ENCODE measurements at places on chromosomes 16 and 17. TPM values are rescaled to one million over a fixed set of nuclear protein-coding genes. Genes with fewer than 3 reads are reported as not detected.

Gene CCL23
- not detected for total RNA-seq

Gene JMJD6
- 51.3 TPM for total RNA-seq

Gene MYH8
- not detected for total RNA-seq

Gene DPEP3
- total RNA-seq: 0.10 TPM

Gene ITGB4
- total RNA-seq: 0.96 TPM

GRCh38 chr16:85605051-85605911 lies 7.8 kb upstream of the GSE1 start:
- DNase-seq: no peak
- H3K27me3 ChIP-seq: peaks cover 4% of the 10 kb centered on the region
- H3K4me3 ChIP-seq: no peak overlapping the region
- no peaks in the 10 kb centered on the region for H3K36me3 ChIP-seq
- peaks cover 7% of the 10 kb centered on the region for H3K4me1 ChIP-seq

- H3K27ac ChIP-seq: peak overlapping the region; percentile 46
- DNase-seq: peak; percentile 36
- H3K4me3 ChIP-seq: peak overlapping the region; percentile 37
- peaks cover 49% of the 10 kb centered on the region for H3K4me1 ChIP-seq
- no peaks in the 10 kb centered on the region for H3K36me3 ChIP-seq
These were observed 53.1 kb downstream of the CMIP start for GRCh38 chr16:81497690-81498089.

- H3K27ac ChIP-seq: no peak overlapping the region
- H3K36me3 ChIP-seq: no peaks in the 10 kb centered on the region
- no peak overlapping the region for H3K4me3 ChIP-seq
- peaks cover 3% of the 10 kb centered on the region for H3K4me1 ChIP-seq
- H3K27me3 ChIP-seq: no peaks in the 10 kb centered on the region
These were observed 145.6 kb upstream of the RCVRN start for GRCh38 chr17:10050597-10051101.

- no peak for DNase-seq
- no peaks in the 10 kb centered on the region for H3K4me1 ChIP-seq
These were observed 34.5 kb upstream of the USP22 start for GRCh38 chr17:21077281-21077680.

DNA sequence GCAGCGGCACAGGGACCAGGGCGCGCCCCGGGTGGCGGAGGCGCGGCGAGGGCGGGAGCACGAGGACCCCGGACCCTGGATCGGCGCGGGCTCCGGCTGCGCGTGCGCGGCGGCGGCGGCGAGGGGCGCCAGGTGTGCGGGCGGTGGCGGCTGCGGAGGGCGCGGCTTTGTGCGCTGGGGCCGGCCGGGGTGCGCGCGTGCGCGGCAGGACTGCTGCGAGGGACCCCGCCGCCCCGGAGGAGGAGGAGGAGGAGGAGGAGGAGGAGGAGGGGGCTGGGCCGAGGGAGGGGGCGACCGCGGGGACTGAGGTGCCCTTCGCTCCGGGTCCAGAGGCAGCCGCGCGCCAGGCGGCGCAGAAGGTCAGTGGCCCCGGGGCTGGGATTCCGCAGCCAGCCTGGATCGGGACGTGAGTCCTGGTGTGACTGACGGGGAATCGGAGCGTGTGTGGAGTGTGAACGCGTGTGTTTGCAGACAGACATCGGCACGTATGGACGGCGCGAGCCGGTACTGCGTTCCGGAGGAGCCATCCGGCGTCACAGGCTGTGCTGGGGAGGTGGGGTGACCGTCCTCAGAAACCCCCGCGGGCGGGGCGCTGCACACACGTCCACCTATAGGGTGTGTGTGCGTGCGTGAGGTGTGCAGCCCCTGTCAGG lies 19.5 kb upstream of the RAP1GAP2 start:
- H3K27ac ChIP-seq: no peak overlapping the region
- DNase-seq: no peak
- peak overlapping the region; percentile 34 for H3K4me3 ChIP-seq
- H3K27me3 ChIP-seq: peaks cover 61% of the 10 kb centered on the region
- H3K4me1 ChIP-seq: peaks cover 5% of the 10 kb centered on the region

DNA sequence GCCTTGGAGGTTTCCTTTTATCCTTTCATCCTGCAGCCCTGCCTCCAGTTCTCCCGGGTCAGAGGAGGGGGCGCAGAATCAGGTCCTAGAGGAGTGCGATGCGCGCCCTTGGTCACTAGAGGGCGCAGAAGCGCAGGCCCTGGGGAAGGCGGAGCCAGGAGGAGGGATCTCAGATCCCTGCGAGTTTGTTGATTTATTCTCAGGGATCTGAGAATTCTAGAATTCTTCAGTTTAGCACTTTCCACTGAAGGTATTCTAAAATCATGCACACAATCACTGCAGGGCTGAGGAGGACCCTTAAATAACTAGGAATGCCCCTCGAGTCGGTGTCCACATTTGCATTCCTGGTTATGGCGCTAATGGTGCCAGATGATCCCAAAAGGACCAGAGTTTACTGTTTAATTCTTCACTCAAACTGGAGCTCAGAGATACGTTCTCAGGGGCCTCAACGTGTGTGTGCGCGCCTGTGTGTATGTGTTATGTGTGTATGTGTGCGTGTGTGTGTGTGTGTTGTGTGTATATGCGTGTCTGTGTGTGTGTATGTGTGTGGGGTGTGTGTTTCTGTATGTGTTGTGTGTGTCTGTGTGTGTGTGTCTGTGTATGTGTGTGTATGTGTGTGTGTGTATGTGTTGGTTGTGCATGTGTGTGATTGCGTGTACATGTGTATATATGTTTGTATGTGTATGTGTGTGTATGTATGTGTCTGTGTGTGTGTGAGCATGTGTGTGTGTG lies 6.9 kb upstream of the ELAC2 start:
- H3K27ac ChIP-seq: no peak overlapping the region
- H3K4me3 ChIP-seq: no peak overlapping the region
- peak; percentile 62 for DNase-seq
- no peaks in the 10 kb centered on the region for H3K36me3 ChIP-seq
- peaks cover 7% of the 10 kb centered on the region for H3K4me1 ChIP-seq
- peaks cover 3% of the 10 kb centered on the region for H3K27me3 ChIP-seq

DNA sequence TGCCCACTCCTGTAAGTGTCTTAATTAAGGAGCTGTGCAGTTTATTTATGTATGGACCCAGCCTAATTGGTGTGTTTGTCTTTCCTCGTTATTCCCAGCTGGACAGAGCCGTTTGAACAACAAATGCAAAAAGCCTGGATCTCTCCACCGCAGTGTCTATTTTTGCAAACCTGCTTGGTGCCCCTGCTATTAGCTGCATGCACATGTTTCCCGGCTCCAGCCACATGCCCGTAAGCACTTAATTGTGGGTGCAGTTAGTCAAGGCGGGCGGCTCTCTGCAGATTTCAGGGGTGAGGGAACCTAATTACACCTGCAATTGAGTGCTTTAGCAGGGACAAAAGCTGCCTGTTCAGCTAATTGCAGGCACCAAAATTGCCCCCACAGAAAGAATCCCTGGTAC lies 74.0 kb upstream of the GSE1 start:
- H3K4me1 ChIP-seq: peaks cover 2% of the 10 kb centered on the region
- no peak overlapping the region for H3K4me3 ChIP-seq

GRCh38 chr17:80442764-80443163 lies 27.8 kb downstream of the ENDOV start:
- H3K27me3 ChIP-seq: peaks cover 4% of the 10 kb centered on the region
- H3K27ac ChIP-seq: no peak overlapping the region
- H3K36me3 ChIP-seq: no peaks in the 10 kb centered on the region
- H3K4me1 ChIP-seq: no peaks in the 10 kb centered on the region
- no peak overlapping the region for H3K4me3 ChIP-seq

GRCh38 chr16:88809676-88810165 lies 2.0 kb downstream of the APRT start:
- peaks cover 19% of the 10 kb centered on the region for H3K36me3 ChIP-seq
- no peak for DNase-seq
- H3K4me1 ChIP-seq: peaks cover 28% of the 10 kb centered on the region
- no peaks in the 10 kb centered on the region for H3K27me3 ChIP-seq

GRCh38 chr17:29766796-29767327 lies 144.2 kb upstream of the CORO6 start:
- no peak overlapping the region for H3K4me3 ChIP-seq
- no peaks in the 10 kb centered on the region for H3K27me3 ChIP-seq
- peaks cover 1% of the 10 kb centered on the region for H3K4me1 ChIP-seq
- no peak for DNase-seq
- no peaks in the 10 kb centered on the region for H3K36me3 ChIP-seq
